ENCODE measurements at places on chromosomes 5 and 9.

GRCh38 chr5:76351176-76351575, 51.9 kb upstream of the IQGAP2 start:
- DNase-seq: no peak

DNA sequence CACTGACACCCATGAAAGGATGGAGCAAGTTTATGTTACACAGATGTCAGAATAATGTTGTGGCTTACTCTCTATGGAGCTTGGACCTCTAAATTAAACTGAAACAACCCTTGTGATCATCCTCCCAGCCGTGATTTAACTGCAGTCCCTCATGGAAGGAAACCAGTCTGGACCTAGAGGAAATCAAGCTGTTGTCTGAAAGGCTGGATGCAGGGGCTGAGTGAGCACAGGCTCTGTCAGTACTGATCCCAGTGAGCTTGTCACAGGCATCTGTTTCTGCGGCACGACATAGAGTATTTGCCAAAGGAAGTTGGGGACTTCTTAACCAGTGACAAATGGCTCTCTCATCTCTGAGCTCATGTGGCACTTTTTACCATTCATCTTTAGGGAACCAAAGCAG, 282.9 kb upstream of the MAP3K1 start:
- DNase-seq: no peak

GRCh38 chr5:68071736-68072135, 143.8 kb upstream of the PIK3R1 start:
- DNase-seq: no peak

DNA sequence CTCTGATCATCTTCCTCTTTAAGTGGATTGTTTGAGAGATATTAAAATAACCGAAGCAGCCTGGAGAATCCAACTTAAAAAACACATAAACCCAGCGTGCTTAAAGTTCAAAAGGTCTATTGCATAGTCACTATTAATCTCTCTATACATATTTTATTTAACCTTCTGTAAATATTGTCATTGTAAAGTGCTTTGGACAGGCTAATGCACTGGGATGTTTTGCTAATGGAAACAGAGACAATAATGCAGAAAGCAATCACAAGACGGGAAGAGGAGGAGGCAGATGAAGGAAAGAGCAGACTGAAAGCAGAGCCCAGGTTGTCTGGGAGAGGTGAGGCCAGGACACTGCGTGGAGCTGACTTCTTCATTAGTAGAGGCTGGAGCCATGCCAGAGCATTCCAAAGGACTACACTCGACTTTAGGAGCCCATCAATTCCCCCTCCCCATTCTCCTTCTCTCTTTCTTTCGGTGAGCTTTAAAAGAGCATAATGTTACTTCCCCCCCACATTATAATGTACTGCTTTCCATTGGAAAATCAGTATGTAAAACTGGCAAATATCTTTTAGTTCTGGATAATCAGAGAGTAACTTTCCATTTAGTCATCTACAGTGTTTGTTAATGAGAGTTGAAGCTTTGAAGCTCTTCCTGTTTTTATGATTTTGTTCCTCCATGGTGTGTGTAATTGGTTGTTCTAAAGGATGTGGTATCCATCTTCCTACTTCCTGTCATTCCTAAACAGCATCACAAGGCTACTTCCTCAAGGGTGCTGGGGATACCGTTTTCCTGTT, 307.3 kb upstream of the MPDZ start:
- DNase-seq: no peak

Measured in fibroblast of skin of left quadriceps (primary cell).